CD4-positive, alpha-beta T cell treated with Interleukin-15 for 1 hour (primary cell): ENCODE measurements at places on chromosomes 5 and 9.

DNA sequence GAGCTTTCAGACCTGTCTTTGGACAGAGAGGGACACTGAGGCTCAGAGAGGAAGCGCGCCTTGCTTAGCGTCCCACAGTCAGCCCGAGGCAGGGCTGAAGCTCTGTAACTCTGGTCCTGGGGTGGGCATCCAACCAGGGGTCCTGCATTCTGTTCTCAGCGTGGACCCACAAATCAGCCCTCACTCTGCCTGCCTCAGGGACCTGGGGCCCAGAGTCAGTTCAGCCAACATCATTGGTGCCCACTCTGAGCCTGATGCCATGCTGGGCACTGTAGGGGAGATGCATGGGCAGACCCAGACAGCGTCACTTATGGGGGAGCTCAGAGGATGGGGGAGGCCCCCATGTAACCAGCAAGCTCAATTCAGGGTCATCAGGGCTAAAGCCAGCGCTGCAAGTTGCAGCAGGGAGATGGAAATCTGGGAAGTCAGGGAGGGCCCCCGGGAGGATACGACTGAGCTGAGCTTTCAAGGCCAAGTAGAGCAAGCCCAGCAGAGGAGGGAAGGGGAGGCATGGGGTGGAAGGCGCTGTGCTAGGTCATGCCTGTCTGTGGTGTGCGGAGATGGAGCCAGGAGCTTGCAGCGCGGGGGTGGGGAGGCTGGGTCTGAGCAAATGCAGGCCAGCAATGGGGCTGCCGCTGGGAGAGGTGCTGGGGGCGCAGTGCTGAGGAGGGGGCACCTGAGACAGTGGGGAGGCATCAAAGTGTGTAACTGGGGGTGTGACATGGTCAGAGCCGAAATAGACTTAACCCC is 21.1 kb downstream of the CORO2A start:
- no peak for DNase-seq

DNA sequence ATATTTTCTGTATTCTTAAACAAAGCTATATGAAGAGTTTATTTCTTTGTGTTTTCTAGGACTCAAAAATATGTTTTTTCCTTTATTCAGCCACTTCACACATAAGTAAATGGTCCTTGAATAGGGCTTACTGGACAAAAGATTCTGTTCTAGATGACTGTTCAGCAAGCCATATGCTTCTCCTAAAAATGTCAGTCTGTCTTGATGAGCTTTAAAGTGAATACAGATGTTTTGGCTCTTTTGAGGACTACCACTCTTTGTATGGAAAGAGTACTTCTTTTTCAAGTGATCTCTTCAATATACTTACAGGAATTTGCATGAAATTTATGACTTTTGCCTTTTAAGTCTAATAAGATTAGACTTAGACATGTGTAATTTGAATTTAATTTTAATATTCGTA is 8.4 kb downstream of the NDUFS4 start:
- no peak for DNase-seq

DNA sequence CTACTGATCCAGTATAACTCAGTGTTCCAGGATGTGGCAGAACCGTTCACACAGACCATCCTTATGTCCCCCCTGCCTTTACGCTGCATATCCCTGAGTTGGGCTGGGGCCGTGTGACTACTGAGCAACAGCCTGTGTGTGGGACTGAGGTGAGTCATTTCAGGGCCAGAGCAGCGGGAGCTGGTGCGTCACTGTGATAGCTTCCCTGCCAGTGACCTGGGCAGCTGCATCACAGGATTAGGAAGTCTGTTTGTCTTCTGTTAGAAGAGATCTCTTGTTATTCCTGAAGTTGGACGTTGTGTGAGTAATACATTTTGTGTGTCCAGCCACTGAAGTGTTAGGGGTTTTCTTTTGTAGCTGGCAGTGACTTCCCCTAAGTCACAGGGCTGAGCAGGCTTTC is 35.6 kb downstream of the TPPP start:
- no peak for DNase-seq

DNA sequence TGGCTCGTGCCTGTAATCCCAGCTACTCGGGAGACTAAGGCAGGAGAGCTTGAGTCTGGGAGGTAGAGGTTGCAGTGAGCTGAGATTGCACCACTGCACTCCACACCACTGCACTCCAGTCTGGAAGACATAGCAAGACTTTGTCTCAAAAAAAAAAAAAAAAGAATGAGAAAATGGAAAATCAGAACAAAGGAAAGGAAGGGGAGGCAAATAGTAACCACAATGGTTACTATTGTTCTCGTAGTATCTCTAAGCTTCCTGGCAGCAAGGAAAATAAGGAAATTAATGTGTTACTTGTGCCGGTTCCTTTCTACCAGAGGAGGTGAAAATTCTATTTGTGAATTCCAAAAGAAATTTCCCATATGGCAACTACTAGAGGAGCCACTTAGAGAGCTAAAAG is 48.5 kb upstream of the BNC2 start:
- no peak for DNase-seq

DNA sequence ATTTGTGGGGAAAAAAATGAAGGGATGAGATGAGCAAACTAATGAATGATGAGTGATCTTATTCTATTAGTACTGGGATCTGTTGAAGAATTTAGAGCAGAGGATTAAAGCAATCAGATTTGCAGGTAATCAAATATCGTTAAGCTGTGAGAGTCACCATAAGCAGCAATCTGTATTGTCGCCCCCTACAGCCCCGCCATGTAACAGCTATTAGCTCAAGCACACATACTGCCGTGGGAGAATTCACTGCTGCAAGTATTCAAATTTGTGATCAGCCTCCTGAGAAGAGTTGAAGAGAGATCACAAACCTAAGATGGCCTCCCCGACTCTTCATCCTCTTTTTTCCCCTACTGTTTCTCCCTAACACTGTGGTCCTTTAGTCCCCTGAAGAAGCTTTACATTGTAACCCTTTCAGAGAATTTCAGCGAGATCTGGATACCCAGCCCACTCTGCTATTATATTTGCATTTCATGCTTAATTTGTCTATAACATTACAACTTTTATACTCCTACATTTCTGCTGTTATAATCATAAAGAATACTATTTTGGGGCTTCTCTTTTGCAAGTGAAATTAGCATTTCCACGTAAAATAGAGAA is 28.5 kb upstream of the PHF24 start:
- no peak for DNase-seq

DNA sequence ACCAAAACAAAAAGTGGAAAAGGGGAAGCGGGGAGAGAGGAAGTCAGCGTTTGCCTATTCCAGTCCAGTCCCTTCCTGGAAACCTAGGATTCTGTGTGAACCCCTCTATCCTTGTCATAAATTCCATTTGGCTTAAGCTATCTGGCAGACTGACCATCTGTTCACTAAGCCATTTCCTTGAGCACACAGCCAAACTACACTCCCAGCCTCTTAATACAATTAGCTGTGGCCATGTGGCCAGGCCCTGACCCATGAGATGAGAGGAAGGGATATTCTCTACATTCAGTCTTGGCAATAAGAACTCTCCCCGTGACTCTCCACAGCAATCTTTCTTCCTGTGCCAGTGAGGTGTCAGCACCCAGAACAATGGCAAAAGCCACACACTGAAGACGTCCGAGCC is 424.8 kb downstream of the TLE1 start:
- DNase-seq, result no peak

DNA sequence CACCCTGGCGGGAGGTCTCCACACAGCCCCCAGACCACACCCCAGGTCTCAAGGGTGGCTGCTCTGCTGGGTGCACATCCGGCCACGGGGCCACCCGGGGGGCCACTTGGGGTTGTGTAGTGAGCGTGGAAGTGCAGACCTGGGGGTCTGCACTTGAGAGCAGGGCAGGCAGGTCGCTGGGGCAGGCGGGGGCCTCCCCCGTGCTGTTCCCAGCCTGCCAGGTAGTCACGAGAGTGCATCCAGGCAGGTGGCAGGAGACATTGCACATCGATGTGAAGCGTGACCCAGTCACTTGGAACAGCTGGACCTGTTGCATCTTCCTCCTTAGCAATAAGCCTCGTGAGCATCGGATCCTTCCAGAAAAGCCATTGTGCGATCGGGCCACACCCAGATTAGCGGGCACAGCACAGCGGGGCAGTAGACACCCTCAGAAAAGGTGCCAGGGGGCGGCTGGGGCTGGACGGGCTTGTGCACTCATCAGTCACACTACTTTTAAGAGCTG is 4.8 kb upstream of the ENTPD8 start:
- DNase-seq, result peak; percentile 16

DNA sequence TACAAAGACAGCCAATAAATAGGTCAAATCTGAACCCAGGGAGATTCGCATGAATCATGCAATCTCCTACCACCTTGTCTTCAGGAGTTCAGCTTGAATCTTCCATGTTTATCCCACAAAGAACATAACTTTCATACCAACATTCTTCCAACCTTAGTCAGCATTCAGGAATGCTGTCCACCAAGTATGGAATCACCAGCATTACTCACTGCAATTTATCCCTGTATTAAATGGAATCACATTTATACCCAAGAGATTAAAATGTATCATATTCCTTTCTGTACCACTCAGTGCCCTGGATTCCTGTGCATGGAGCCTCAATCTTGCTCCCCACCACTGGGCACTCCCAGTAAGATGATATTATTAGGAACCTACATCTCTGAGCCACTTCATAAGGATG is 162.6 kb downstream of the GLIS3 start:
- DNase-seq, result no peak
